ENCODE measurements at places on chromosomes 3 and 15.
A peak's percentile ranks its signal among the peaks of the same experiment; 100 is the strongest.

GRCh38 chr3:119395923-119396358, 67.5 kb downstream of the TMEM39A start:
- DNase-seq: no peak

DNA sequence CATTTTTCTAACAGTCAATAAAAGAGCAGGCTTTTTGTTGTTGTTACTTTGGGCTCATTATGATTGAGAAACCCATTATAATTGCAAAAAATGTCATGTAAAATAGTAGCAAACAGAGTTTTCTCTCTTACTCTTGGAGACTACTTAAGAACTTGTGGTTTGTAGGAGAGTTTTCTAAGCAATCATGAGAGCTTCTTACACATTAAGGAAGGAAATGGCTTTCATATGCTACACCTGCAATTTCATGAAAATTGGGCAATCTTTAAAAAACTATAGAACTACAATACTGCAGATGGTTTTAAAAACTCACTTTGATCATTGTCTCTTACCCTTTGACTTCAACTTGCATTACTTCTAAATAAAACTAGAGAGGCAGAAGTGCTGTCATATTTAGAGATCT, 701.8 kb downstream of the ZPLD1 start:
- DNase-seq: no peak

- DNase-seq: no peak
Measured at GRCh38 chr3:73401059-73401458, 223.7 kb downstream of the PDZRN3 start.

GRCh38 chr15:57761562-57761961, 55.0 kb downstream of the POLR2M start:
- DNase-seq: no peak

GRCh38 chr3:129315998-129316247, 37.3 kb downstream of the HMCES start:
- no peak for DNase-seq

- DNase-seq: peak; percentile 20
Measured at GRCh38 chr3:33490641-33491241, 50.5 kb upstream of the UBP1 start.
